ENCODE measurements at places on chromosomes 7 and 10.

GRCh38 chr7:24587853-24588252 lies 14.6 kb downstream of the PALS2 start:
- no peak for DNase-seq

DNA sequence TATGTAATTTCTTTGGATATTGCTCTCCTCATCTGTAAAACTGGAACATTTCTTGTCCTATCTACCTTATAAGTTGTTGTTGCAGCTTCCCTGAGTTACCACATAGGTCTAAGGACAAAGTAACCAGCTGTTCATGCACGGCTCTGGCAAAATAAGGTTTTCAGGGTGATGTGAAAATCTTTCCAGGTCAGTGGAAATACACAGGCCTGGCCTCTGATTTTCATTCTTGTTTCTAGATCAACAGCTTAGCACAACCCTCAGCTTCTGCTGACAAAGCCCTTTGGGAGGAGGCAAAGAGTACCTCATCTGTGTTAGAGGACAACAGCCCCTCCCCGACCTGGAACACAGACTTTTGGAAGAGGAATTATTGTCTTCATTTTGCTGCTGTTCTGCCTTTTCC lies 117.5 kb upstream of the AGK start:
- no peak for DNase-seq

DNA sequence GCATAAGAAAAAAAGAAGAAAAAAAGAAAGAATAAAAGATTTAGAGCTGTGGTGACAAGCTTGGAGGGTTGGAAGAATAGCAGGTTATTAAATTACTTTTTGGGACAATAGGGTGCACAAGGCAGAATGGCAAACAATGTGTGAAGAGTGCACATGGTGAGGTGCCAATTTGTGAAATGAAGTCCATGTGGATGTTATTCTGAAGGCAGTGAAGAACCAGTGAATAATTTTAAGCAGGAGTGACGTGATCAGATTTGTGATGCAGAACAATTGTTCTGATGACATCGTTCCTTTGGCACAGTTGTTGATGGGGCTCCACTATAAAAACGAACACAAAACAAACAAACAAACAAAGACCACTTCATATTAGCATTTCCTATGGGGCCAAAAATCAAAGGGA lies 700.3 kb downstream of the NRG3 start:
- no peak for DNase-seq

GRCh38 chr7:11847336-11847735 lies 15.3 kb upstream of the THSD7A start:
- DNase-seq: no peak

DNA sequence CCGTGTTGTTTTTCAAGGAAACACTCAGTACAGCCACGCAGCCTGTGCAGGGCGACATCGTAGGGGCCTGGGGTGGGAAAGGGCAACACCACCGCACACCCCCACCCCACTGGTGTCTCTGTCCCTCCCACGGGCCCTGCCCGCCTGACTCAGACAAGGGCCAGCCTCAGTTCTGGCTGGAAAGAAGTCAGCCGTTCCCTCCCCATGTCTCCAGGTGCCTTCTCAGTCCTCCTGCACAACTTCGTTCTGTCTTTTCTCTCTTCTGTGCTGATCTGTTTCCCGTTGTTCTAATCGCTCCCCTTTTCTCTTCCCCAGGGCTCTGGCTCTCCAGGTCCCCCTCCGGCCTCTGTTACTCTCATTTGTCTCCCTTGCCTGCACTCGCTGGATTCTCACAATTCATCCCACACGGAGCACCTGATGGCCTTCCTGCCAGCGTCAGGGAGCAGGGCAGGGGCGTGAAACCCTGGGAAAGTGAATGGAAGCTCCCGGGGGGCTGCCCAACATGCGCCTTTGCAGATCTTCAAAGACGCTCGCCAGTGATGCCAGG lies 97.7 kb downstream of the WDR37 start:
- DNase-seq: no peak

DNA sequence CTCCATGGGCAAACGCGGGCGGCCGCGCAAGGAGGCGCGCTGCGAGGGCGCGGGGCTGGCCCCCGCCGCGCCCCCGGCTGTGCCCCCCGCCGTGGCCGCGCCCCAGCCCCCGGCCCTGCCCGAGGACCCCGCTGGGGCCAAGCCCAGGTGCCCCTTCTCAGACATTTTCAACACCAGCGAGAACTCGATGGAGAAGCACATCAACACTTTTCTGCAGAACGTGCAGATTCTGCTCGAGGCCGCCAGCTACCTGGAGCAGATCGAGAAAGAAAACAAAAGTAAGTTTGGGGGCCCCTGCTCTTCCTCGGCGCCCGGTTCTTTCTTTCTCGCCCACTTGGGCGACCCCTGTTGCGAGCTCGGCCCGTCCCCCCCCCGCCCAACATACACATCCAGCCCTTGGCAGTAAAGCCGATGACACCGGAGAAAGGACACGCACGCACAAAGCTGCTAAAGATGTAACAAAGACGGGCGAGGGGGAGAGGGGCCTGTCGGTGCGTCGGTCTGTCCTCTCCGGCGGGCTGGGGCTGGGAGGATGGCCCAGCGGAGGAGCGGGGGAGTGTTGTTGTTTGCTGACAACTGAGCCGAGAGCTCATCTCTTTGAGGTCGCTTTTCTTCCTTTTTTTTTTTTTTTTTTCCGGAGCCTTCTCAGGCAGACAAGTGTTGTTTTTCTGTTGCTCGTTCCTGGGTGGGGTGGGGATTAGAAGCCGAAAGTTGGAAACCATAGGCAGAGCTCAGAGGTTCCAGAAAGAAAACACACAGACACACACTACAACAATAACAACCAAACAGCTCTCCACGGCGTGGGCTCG lies 604 bp downstream of the MXI1 start:
- DNase-seq: no peak

GRCh38 chr7:55574051-55574717 lies 1.9 kb upstream of the VOPP1 start:
- DNase-seq: no peak

GRCh38 chr7:1058821-1059199 lies 14.5 kb downstream of the GPR146 start:
- DNase-seq: no peak

Data from NCI-H1048 (cell line).